ENCODE measurements at places on chromosomes 7 and 10.
A peak's percentile ranks its signal among the peaks of the same experiment; 100 is the strongest.

DNA sequence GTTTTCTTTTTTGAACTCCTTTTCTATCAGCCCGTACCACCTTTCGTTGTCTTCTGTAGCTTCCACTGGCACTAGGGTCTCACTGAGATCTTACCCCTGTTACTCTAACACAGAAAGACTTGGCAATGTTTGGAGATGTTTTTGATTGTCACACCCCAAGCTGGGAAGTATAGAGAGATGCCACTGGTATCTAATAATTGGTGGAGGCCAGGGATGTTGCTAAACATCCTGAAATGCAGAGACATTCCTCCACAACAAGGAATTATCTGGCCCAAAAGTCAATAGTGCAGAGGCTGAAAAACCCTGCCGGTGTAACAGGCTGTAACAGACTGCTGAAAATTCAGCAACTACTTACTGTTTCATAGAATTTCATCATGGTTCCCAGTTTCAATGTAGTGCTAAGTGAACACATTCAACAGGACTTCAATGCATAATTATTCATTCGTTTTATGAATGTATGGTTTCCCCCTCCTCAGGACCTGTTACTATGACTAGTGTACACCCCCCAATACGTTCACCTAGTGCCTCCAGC, 115.9 kb downstream of the TRIM24 start:
- no peak for DNase-seq

DNA sequence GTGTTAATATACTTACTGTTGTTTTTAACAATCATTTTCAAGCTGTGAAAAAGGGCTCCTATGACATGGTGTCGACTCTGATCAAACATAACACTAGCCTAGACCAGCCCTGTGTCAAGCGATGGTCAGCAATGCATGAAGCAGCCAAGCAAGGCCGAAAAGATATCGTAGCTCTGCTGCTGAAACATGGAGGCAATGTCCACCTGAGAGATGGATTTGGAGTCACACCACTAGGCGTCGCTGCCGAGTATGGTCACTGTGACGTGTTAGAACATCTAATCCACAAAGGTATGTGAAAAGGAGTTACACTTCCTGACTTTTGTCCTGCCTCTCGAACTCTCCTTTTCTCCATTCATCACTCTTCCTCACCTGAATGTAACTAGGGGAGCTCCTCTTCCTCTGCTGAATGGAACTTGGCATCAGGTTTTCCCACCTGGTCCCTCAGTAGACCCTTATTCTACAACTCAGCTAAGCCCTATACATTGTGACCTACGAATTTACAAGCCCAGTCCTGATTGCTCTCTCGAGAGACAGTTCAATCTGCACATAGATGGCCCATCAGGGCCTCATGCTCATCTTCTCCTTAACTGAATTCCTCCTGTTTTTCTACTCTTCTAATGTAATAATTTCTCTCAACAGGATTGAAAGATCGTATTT, 23.0 kb downstream of the ASB15 start:
- DNase-seq, result no peak

GRCh38 chr10:63720676-63721075, 199.5 kb downstream of the REEP3 start:
- DNase-seq, result no peak

DNA sequence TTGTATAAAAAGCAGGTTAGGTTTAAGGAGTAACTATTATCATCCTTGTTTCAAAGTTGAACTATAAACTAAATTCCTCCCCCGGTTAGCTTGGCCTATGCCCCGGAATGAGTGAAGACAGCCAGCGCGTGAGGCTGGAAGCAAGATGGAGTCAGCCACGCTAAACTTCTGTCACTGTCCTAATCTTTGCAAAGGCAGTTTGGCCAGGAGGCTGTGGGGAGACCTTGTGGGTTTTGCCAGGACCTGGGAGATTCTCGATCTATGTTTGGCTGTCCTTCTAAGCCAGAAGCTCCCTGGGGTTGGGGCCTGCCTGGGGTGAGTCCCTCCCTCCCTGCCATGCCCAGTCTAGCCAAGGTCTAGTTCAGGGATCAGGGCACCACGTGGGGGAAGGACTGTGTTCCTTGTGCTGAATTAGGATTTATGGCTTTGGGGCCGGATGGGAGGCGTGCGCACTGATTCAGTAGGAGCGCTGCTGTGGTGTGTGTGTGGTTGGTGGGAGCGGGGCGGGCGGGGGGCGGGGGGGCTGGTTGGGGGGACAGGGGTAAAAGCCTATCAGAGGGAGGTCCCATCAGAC, 871 bp upstream of the GTF2IRD1 start:
- peak; percentile 51 for DNase-seq

DNA sequence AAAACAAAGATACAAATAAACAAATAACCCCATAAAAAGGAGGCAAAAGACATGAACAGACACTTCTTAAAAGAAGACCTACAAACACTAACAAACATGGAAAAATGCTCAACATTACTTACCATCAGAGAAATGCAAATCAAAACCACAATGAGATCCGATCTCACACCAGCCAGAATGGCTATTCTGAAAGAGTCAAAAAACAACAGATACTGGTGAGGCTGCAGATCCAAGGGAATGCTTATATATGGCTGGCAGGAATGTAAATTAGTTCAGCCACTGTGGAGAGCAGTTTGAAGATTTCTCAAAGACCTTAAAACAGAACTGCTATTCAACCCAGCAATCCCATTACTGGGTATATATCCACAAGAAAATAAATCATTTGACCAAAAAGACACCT, 80.4 kb upstream of the NRP1 start:
- no peak for DNase-seq

DNA sequence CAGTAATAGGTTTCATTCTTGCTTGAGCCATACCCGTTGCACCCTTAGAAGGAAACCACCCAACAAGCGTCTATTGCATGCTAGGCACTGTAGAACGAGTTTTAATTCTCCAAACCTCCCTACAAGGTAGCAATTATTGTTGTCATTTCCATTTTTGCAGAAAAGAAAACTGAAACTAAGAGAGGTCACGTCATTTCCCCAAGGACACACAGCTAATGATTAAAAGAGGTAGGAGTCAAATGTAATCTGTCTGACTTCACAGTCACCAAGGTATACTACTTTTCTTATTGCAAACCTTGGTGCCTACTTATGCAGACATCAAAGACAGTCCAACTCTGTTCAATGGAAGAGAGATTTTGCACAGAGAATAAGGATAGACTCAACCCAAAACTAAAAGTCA, 49.1 kb upstream of the C1QL3 start:
- DNase-seq, result no peak

- DNase-seq, result peak; percentile 90
These were observed 828 bp upstream of the MALSU1 start for GRCh38 chr7:23298141-23298881.

Measured in retinal pigment epithelial cell (primary cell).